GM19239 (cell line): ENCODE measurements at places on chromosomes 7 and 10.

GRCh38 chr10:97037365-97038361, 148.1 kb downstream of the SLIT1 start:
- peak; percentile 82 for DNase-seq

GRCh38 chr10:11003679-11004078, 14.0 kb upstream of the CELF2 start:
- no peak for DNase-seq

DNA sequence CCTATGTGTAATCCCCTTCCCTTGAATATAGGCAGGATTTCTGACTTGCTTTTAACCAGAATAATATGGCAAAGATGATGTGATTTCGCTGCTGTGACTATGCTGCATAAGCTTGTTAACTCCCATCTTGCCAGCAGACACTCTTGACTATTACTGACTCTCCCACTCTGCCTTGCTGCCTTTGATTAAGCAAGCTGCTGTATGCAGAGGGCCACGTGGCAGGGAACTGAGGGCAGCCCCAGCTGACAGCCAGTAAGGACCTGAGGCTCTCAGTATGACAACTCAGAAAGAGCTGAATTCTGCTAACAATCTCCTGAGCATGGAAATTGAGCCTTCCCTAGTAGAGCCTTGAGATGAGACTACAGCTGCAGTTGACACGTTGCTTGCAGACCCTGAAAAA, 279.4 kb upstream of the CACNA2D1 start:
- no peak for DNase-seq

GRCh38 chr7:132577206-132578049, 1.2 kb upstream of the PLXNA4 start:
- DNase-seq: no peak

GRCh38 chr10:11019724-11020547, 2.3 kb downstream of the CELF2 start:
- DNase-seq: no peak

DNA sequence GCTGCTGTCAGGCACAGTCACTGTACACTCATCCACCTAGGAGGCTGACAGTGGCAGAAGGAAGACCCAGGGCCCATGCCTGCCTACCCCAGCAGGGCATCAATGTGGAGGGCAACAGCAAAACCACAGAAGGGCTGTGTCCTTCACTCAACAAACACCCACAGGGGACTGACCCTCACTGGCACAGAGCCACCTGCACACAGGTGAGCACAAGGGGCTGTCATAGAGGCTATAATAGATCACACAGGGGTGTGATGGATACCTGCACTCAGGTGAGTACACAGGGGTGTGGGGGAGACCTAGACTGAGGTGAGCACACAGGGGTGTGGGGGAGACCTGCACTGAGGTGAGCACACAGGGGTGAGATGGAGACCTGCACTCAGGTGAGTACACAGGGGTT, 132.8 kb upstream of the TCERG1L start:
- DNase-seq: no peak

- DNase-seq: no peak
Observed at GRCh38 chr10:20936396-20936795, 39.3 kb upstream of the NEBL start.

DNA sequence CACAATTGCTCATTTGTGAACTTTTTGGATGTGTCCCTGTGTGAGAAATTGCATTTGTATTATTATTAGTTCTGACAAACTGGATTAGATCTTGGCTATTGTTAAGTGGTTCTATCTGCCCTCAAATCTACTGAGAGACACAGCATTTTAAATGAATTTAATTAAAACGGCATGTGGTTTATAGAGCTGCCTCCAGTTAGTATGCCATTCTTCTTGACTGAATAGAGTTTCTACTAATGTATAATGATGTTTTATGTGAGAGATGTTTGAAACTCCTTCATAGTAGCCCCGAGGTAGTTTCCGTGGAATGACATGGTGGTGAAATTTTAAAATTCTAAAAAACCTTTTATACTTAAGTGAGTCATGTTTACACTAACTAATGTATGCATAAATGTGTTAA, 110.9 kb downstream of the DYNC1I1 start:
- DNase-seq: no peak

DNA sequence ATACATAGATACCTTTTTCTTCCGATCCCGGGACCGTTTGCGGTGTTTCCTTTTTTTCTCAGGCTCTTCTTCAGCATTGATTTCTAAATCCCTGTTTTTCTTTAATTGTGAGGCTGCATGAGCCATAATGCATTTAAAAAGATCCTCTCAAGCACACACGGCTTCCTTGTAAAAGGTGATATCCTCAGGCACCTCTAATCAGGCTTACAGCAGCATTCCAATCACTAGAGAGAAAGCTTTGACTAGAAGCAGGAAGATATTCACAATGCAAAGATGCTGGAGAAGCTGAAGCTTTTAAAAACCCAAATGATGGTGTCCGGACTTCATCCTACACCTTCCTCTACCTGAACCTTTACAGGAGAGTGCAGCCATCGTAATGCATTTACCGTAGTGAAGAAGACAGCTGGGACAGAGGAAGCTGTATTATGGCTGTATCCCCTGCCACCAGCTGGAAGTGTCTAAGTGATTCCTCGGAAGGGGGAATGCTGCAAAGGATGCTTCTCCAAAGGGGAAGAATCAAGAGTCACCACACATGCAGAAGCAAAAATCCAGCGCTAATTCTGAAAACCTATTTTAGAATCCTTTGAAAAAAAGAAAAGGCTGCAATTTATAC, at the start of gene ANK3:
Gene ANK3 (minus strand): TSS at position 463 of the 613 bp plus-strand sequence. CDS start 337 bp downstream, at position 126.
- no peak for DNase-seq

DNA sequence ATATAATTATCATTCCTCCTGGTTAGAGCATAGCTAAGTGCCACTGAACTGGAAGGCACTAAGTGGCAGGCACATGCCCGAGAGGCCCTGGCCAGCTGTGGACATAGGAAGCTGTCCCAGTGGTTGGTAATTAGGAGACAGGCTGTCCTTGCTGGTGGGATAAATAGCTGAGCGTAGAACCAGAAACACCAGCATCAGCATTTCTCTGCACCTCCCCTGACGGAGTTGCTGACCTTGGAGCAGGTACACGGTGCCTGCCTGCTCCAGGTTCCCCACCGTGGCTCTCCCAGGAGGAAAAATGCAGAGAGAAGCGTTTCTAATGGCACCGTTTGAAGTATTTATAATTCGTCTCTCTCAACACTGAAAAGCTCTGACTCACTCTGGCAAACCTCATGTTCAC, 5.6 kb upstream of the ABLIM1 start:
- no peak for DNase-seq

GRCh38 chr10:22701132-22701826, 13.1 kb downstream of the PIP4K2A start:
- no peak for DNase-seq

DNA sequence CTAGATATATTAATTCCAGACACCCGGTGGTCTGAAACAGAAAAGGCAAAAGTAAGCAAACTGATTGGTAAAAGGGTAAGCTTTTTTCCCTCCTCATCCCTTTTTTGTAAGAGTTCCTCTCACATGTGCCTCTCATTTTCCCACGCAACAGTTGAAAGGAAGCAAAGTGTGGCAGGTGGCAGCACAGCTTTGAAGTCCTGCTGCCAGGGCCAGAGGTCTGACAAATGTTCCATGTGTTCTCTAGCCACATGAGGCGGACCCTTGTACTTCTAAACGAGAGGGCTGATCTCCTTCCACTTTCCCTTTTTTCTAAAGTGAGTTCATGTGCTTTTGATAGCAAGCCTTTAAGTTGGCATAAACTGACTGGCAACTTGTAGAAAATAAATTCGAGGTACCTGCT, 217.5 kb downstream of the POLR1F start:
- DNase-seq: no peak

GRCh38 chr10:31816318-31816717, 112.3 kb downstream of the ARHGAP12 start:
- DNase-seq: no peak

DNA sequence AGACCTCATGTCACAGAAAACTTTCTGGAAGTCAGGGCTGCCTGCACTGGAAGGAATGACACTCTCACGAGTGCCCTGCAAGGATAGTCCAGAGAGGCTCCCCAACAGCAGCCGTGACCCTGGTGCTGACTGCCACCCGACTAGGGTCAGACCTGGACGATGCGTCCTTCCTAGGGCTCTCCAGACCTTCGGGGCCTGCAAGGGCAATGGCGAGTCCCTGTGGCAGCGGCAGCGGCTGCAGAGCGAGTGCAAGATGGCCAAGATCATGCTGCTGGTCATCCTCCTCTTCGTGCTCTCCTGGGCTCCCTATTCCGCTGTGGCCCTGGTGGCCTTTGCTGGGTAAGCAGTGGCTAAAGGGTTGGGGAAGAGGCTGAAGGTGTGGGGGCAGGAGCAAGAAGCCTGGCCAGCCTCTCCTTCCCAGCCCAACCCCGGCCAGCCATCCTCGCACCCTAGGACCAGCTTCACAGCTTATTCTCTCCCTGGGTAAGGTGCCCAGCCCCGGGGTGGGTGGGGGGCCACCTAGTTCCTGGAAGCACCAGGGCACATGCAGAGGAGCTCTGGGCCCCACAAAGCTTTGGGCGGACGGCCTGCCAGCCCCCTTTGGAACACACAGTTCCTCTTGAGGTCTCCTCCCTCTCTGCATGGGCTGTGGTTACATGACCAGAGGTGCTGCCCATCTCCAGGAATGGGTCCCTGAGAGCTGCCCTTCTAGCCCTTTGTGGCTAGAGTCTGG, 5.5 kb downstream of the OPN4 start:
- DNase-seq: no peak

- DNase-seq: no peak
Observed at GRCh38 chr10:61662794-61663259, at the start of gene CABCOCO1. TSS of gene CABCOCO1 (plus strand) at chr10:61662929. CDS start at chr10:61662973, 44 bp downstream.

DNA sequence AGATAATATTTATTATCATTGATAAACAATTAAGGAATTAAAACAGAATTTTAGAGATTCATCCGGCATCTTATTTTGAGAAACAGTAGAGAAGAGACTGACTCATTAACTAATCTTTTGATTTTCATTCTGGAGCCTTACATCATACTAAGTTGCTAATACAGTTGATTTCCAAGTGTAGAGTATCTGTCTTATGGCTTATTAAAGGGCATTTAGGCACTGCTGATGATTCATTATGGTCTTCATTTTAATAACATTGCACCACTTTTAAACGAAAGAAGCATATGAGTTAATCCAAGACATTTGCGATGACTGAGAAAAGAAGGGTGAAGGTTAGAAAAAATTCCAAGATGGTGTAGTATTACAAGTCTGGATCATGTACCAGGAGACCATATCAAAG, 186.0 kb upstream of the CACNA2D1 start:
- no peak for DNase-seq

DNA sequence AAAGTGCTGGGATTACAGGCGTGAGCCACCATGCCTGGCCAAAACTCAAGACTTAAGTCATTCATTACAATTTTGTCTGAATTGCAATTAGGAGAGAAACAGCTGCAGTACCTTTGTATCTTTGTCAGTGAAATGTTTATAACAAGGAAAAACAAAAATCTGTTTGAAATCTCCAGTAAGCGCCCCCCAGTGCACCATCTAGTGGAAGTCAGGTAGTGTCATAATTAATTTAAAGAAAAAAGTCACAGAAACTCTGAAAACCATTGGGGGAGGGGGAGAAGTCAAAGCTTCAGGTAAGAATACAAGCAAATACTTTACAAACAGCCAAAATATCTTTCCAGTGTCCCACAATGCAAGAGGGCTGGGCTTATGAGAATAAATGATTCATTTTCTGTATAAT, 2.8 kb downstream of the MPP7 start:
- no peak for DNase-seq

- no peak for DNase-seq
Observed at GRCh38 chr7:132527467-132528410, 48.5 kb downstream of the PLXNA4 start.

DNA sequence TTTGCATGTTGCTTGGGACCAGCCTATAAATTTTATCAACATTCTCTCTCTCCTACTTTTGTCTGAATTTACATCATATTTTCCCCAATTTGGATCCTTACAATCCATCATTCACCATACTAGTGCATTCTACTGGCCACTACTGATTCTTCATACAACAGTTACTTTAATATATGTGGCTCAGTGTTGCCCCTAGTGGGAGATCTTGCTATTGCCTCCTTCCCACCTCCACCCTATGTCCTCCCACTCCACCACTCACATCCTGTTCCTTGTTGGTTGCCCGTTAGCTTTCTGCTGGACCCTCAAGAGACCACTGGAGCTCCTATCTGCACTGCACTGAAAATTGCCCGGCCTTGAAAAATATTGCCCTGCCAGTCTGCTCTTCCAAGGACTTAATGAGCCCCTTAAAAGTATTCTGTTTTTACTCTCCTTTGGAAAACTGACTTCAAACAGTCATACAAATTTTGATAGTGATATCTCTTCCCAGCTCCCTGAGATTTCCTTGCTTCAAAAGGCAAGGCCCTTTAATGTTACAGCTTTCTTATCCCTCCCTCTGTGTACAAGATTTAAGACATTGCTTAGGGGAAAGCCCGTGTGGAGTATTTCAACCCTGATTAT, 243.2 kb upstream of the TMEM229A start:
- DNase-seq: no peak

DNA sequence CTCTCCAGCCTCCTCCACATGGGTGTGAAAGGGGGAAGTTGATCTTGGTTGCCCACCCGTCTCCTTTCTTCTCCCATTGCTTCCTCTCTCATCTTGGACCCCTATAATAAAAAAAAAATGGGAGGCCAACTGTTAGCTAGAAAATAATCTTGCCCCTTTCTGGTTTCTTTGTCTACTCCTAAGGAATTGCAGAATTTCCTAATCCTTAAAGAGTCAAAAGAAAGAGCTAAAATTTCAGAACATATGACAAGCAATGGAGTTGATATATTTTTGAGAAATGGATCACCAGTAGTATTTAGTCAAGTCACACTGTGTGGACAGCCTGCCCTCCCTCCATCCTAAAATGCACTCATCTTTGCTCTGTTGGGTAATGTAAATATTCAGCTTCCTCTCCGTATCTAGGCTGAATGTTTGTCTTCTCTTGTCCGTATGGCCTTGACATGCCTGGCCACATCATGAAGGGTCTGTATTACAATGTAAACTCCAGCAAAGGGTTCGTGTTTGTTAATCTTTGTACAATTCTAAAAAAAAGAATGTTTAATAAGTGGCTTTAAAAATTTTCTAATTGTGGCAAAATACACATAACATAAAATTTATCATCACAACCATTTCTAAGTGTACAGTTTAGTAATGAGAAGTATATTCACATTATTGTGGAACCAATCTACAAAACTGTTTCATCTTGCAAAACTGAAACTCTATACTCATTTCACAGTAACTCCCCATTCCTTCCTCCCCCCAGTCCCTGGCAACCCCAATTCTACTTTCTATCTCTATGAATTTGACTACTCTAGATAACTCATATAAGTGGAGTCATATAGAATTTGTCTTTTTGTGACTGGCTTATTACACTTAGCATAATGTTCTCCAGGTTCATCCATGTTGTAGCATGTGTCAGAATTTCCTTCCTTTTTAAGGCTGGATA, 71.5 kb downstream of the ZNF92 start:
- no peak for DNase-seq

GRCh38 chr7:82507976-82508677, 64.5 kb upstream of the CACNA2D1 start:
- DNase-seq: no peak

- DNase-seq: no peak
Observed at GRCh38 chr7:496528-497295, 22.9 kb downstream of the PDGFA start.

- DNase-seq: no peak
Observed at GRCh38 chr7:94433224-94433623, 38.5 kb downstream of the COL1A2 start.

- DNase-seq: no peak
Observed at GRCh38 chr7:29818308-29818707, 12.0 kb downstream of the WIPF3 start.
